Brain microvascular endothelial cell (primary cell): ENCODE measurements at places on chromosomes 2 and 18.

DNA sequence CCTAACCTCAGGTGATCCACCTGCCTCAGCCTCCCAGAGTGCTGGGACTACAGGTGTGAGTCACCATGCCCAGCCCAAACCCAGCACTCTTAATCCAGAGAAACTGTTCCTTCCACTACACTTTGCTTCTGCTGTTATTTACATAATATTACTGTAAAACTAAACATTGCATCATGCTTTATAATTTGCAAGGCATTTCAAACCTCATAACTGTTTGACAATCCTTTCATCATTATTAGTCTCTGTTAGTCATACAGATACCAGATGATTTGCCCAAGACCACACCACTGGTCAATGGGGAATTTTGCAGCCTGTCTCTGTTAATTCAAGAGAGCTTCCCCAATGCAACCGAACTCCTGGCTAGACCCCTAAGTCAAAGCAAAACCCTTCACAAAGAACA is 338.3 kb downstream of the ALK start:
- no peak for DNase-seq

GRCh38 chr2:219253753-219254589 is at the start of gene TUBA4A:
TSS of gene TUBA4A (minus strand) at chr2:219253918. CDS start at chr2:219253858, 60 bp downstream.
- DNase-seq: peak; percentile 32

GRCh38 chr2:138922973-138923563 is 142.9 kb upstream of the NXPH2 start:
- no peak for DNase-seq

DNA sequence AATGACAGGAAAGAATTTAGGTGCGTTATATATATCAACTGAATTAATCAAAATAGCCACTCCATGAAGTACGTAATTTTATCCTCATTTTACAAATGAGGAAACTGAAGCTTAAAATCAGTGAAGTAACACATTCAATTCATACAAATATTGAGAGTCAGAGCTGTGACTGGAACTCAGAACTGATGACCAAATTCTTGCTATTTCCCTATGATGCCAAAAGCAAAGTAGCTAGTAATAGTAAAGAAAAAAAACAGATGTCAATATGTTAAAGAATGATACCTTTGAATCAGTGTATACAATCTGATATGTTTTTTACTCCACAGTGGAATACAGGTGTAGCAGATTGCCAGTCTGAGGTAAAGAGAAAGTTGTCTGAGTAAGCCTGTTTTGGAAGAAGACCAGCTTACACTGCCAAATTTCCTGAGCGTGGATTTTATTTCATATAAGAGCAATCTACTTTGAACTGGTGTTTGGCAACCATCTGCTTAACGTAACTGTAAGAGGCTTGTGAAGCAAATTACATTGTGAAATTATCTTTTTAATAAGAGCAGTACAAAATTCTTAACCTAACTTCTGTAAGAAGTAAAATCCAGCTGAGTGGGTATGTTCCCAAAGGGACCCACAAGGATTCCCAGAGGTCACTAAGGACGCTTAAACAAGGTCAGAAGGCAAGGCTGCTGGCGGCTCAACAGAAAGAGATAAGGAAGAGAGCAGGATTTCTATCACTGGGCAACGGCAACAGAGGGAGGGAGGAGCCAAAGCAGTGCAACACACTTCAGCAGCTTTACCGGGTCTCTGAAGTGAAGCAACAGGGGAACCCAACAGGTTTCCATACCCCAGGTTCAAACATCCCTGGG is 85.6 kb downstream of the IKZF2 start:
- peak; percentile 20 for DNase-seq

DNA sequence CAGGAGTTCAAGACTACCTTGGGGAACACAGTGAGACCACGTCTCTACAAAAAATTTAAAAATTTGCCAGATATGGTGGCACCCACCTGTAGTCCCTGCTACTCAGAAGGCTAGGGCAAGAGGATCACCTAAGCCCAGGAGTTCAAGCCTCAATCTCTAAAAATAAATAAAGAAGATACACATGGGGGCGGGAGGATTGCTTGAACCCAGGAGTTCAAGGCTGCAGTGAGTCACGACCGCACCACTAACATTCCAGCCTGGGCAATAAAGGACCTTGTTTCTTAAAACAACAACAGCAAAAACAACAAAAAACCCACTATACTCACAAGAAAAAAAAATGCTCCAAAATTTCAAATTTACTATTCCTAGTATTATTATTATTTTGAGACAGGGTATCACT is 10.0 kb upstream of the ICA1L start:
- DNase-seq: no peak
